Skeletal muscle cell (primary cell): ENCODE measurements at places on chromosomes 16 and 17.

DNA sequence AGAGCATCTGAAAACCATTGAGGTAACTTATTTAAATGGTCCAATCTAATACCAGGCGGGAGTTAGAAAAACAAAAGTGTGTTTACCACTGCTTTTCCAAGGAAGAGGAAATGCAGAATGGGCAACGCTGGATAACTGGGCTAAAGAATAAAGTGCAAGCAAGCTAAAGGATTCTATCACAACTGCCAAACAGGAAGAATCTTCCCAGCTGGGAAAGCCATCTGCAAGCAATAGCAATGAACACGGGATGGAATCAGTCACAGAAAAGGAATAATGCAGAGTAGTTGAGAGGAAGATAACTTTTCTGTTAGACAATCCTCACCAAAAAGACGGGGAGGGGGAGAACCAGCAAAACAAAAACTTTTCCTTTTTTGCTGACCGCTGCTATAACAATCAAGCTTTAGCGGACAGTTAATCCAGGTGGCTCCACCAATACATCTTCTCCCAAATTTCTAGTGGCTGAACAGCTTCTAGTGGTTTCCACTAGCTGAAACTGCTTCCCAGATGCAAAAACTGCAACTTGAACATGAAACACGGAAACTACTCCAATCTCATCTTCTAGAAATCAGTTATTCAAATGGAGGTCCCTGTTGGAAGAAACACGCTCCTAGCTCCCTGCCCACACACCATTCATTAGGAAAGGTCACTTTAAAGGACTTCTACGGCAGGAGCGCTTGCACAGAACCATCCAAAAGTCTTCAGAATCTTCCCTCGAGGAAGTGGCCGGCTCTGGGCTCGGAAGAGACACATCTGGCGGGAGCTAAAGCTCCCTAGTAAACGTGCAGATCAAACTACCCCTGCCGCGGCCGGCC lies 929 bp downstream of the TMEM11 start:
- no peak for DNase-seq

GRCh38 chr17:77488531-77489238 lies 347.9 kb downstream of the SEC14L1 start:
- DNase-seq: no peak

DNA sequence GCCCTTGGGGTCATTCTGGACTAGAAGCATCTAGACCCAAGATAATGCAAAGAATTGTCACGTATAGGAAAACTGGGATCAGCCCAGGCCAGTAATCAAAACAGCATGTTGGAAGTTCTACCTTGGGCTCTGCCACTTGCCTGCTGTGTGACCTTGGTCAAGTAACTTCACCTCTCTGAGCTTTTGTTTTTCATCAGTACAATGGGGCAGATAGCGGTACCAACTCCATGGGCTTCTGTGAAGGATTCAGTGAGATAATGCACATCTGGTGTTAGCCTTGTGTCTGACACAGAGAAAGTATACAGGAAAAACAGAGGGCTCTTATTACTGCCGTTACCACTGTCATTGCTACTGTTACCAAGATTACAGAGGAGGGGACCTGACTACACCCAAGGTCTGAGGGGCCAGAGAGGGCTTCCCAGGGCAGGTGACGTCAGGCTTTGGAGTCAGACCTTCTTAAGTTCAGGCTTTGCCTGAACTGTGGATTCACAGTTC lies 24.6 kb downstream of the CMIP start:
- DNase-seq: no peak

DNA sequence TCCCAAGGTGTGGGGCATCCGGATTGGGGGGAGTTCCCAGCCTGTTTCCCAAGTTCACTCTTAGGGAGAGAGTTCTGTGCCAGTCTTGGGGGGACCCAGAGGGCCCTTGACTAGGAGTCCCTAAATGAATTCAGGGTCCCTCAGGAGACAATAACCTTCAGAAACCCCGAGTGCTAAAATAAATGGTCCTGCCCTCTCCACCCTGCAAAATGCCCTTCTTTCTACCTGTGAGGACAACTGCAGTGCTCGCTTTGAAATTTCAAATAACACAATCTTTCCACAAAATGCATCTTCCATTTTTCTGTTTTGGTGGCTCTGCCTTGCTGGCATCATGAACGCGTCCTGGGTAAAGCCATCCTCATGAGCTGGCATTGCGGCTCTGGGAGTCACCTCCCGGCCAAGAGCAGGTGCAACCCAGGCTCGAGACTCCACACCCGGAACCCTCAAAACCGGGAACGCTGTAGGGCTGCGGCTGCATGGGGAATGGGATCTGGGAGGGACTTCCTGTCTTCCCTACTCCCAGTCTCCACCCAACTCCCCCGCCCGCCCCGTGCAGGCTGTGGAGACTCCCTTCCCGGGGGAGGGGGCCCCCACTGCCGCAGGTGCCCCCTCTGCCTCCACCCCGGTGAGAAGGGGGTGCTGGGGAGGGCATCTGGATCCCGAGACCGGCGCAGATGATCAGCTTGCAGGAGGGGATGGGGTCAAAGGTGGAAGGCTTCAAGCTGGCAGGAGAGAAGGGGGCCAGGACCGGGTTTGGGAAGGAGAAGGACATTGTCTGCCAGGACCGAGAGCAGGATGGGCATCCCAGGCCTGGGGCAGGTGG lies at the start of gene ZNF205:
Gene ZNF205 (plus strand): TSS at position 529 of the 823 bp plus-strand sequence. CDS start 845 bp downstream, outside the sequence.
- no peak for DNase-seq

GRCh38 chr17:75694536-75694935 lies 26.7 kb upstream of the ITGB4 start:
- no peak for DNase-seq
